ENCODE measurements at places on chromosomes 5 and 9.

- no peak for DNase-seq
These were observed 150.8 kb upstream of the PPP1R26 start for GRCh38 chr9:135328485-135329417.

- no peak for DNase-seq
These were observed 25.4 kb downstream of the SERINC5 start for GRCh38 chr5:80230269-80230992.

- no peak for DNase-seq
These were observed 159.6 kb upstream of the STK32A start for GRCh38 chr5:147075187-147075586.

DNA sequence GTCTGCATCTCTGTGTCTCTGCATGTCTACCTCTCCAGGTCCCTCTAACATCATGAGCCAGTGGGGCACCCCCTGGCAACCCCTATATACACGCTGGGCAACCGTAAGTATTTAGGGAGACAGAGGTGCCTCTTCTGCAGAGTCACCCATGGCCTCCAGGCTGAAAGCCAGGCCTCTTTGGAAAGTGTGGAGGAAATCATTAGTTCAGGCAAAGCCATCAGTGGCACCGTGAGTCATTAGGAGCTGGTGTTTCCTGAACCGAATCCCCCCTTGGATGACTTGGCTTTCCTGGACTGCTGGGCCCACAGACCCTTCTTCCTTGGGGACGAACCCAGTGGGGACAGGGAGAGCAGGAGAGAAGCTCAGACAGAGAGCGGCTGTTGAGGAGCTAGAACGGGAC, 174.8 kb downstream of the OLFM1 start:
- no peak for DNase-seq

- DNase-seq, result no peak
These were observed 39.4 kb downstream of the TNPO1 start for GRCh38 chr5:72855821-72856220.

DNA sequence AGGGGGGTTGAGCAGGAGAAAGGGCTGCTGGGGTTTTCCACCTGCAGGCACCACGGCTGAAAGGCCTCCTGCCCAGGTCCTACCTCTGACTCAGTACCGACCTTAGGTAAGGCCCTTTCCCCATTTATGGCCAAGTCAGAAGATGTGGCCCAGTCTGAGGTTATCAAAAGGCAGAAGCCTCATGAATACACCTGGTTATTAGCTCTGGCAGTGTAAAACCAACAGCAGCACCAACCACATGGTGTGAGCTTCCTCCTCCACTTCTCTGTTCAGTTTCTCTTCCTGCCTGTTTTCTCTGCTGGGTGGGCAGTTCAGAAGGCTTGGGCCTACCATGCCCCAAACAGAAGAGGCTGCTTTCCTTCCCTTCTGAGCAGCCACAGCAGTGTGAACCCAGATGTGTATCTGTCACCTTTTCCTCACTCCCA, 86.9 kb downstream of the UGCG start:
- peak; percentile 18 for DNase-seq

GRCh38 chr5:38473008-38473407, 83.4 kb downstream of the LIFR start:
- no peak for DNase-seq

DNA sequence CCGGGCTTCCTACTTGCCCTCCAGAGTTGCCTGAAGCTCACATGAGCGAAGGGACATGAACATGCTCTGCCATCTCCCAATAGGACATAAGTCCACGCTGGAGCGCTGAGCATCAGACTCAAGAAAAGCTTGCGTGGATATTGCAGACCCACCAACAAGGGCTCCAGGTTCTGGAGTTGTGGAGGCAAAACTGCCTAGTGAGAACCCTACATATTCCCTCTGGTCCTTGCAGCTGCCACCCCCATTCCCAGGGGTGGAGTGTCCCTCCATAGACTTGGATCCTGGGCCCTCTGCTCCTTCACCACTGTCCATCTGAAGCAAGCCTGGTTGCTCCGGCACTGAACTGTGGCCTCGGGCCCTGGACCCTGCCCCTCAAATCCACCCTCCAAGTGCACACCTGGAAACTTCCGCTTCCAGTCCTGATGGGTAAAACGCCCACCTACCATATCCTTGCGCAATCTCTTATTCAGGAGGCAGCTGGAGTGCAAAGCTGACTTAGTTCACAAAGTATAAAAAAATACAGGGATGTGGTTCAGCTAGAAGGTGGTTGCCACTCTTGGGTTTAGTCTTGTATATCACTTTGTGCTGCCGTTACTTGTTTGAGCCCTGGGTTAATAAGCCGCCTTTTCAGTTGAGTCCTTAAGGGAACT, 28.0 kb downstream of the HRH2 start:
- DNase-seq, result no peak

GRCh38 chr5:171848486-171848885, 62.9 kb downstream of the SMIM23 start:
- no peak for DNase-seq

DNA sequence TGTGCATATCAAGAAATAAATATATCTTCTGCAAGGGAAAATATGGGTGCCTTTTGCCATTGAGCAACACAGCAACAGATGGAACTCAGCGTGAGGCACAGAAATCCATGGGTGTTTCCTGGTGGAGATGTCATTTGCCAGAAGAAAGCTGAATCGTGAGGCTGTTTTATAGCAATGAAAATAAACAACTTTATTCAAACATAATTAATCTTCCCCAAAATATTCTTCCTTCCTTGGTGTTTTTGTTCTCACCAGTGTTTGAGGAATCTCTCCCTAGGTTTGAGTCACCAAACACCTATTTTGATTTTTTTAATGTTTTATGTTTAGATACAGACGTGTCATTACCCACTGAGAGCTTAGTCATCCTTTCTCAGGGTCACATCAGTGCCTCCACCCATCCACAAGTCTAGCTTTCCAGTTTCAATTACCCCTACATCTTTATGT, 65.8 kb upstream of the PAPPA start:
- no peak for DNase-seq

- DNase-seq, result no peak
These were observed 180.6 kb downstream of the FGF18 start for GRCh38 chr5:171599957-171600612.

DNA sequence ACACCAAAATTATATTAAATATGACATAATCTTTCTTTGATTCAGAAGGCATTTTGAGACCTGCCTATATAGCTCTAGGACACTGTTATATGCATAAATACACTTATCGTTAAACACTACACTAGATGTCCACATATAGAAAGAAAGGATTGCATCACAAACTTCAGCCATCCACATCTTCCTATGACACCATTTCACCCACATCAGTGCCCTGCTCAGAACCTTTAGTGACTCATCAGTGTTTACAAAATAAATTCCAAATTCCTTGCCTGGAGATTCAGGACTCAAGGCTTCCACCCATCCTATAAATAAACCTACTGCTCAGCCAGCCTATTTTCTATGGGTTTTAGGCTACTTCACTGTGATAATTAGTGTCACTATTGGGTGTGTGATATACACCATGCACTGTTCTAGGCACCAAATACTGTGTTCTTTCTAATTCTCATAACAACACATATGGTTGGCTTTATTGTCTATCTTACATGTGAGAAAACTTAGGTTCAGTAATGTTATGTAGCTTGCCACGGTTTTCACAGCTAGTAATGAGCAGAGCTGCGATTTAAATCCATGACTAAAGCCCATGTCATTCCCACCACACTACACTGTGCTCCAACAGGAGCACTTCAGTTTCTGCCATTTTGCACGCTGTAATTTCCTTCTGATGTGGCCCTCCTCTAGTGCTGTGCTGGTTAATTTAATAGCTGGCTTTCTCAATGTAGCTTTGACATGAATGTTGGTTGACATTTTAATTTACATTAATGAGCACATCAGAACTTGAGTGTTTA, 103.3 kb downstream of the SREK1 start:
- DNase-seq, result no peak

DNA sequence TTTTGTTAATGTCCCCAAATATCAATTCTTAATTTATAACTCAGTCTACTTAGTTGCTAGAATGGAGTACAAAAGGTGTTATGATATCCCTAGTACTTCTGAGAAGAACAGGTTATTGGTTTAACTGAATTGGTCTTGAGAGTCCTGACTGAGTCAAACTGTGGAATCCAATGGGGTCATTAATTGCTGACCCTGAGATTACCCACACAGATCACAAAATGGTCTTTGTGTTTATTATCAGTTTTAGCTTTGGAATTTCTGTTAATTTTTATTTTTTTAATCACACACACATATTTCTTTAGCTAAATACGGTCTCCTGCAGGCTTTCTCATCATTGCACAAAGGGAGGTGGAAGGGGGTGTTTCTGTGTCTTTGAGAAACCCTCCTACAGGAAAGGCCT, 301.6 kb downstream of the EBF1 start:
- no peak for DNase-seq

- no peak for DNase-seq
These were observed 147.2 kb downstream of the PDE4D start for GRCh38 chr5:59746241-59746765.

- DNase-seq, result no peak
These were observed 33.1 kb downstream of the ADAM19 start for GRCh38 chr5:157542282-157543000.

GRCh38 chr5:180259260-180259611, 32.6 kb downstream of the MAPK9 start:
- no peak for DNase-seq

- no peak for DNase-seq
These were observed 31.9 kb upstream of the IL12B start for GRCh38 chr5:159362220-159362619.

DNA sequence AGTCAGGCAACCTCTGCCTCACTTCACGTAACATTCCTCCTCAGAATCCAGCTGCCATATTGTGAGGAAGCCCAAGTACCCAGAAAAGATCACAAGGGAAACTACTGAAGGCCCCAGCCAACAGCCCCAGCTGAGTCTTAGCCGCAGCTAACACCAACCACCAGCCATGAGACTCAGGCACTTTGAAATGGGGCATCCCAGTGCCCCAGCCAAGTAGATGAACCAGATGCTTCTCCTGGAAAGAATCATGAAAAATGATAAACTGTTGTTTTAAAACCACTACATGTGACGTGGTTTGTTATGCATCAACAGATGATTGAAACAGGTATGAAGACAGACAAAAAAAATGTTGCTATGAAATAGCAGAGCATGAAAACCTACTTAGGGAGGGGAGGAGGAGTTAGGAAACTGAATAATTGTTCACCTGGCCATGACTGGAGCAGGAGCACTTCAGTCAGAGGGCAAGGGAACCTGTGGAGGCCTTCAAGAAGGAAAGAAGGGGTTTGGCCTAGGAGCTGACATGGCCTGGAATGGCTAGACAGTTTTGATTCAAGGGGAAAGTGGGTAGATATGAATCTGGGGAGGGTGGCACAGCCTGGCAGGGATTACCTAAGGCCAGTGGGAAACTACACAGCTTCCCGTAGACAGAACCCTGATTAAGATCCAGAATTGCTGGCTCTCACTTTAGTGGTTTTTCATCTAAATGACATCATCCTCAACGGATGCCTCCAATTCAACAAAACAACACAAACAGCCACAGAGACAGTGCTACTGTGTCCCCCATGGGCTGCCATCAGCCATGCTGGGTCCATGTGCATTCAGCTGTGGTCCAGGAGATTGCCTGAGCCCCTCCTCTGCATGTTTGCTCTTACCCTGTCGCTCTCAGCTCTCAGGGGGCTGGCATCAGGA, 211.6 kb downstream of the SYK start:
- DNase-seq, result no peak

DNA sequence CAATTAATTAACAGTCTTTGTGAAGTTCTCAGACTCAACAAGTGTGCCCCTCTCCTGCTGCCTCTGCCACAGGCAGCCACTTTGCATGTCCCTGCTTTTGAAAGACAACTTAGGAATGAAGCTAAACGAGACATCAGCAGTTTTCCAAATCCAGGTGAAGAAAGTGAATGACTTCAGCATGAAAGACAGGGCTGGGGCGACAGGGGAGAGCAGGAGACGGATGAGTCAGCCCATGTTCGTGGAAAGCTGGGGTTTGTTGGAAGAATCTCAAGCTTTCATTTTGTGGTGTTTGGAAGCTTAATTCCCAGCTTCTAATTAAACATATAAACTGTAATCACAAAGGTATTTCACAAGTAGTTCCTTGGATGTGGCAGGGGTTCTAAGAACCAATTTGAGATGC, 207.8 kb upstream of the MAP3K1 start:
- DNase-seq, result no peak

GRCh38 chr5:65674749-65675148, 47.2 kb downstream of the SGTB start:
- DNase-seq, result no peak

- DNase-seq, result no peak
These were observed 559.4 kb upstream of the ADAMTS16 start for GRCh38 chr5:4580772-4581171.

DNA sequence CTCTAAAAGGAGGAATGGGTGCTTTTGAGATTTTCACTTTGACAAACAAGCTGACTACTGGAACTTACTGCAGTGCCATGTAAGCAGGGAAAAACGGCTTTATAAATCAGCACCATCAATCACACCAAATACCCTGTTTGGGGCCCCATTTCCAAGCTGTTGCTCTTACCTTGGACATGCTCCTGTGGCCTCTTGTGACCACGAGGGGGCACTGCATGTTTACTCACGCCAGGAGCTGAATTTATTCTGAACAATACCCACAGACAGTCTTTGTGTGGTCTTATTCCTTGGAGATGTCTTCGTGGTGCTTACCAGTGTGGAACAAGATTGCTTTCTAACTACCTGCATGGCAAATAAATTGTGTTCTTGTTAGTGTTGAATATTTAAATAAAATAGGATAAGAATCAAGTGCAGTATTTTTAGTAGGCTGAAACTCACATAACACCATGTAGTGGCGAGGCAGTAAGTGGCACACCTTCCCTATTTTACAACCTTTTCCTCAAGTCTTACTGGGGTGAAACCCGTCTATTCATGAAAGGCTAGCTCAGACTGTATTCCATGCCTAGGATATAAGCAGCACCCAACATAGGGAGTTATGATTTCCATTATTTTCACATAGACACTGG, 155.5 kb upstream of the NMUR2 start:
- DNase-seq, result no peak

- no peak for DNase-seq
These were observed 161.8 kb downstream of the PALM2AKAP2 start for GRCh38 chr9:109941771-109942170.

- DNase-seq, result no peak
These were observed 66.9 kb downstream of the ENTREP1 start for GRCh38 chr9:69391946-69392345.

- DNase-seq, result no peak
These were observed 291.5 kb downstream of the ZSWIM6 start for GRCh38 chr5:61623401-61624069.

- DNase-seq, result no peak
These were observed 34.0 kb downstream of the PIK3R1 start for GRCh38 chr5:68249520-68249919.

GRCh38 chr9:137070906-137071275, 534 bp upstream of the SAPCD2 start:
- peak; percentile 39 for DNase-seq

- DNase-seq, result no peak
These were observed 91.1 kb upstream of the ARRDC3 start for GRCh38 chr5:91474201-91474600.

DNA sequence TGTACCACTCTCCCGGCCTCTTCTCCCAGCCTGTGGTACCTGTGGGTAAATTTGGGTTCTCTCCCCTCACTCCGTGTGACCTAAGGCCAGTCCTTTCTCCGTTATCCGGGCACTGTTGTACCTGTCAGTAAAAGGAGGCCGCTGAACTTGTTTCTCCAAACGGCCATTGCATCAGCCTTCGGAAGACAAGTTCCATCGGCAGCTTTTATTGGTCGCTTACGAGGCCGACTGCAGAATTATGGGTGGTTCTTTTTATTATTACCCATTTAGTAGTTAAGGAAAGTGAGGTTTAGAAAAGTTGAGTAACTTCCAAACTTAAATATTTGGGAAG, 558 bp downstream of the GRPEL2 start:
- DNase-seq, result no peak

- DNase-seq, result no peak
These were observed 23.8 kb upstream of the DAB2 start for GRCh38 chr5:39448506-39449128.

All from GM12892 (cell line).